ENCODE measurements at places on chromosomes 1 and 21.

DNA sequence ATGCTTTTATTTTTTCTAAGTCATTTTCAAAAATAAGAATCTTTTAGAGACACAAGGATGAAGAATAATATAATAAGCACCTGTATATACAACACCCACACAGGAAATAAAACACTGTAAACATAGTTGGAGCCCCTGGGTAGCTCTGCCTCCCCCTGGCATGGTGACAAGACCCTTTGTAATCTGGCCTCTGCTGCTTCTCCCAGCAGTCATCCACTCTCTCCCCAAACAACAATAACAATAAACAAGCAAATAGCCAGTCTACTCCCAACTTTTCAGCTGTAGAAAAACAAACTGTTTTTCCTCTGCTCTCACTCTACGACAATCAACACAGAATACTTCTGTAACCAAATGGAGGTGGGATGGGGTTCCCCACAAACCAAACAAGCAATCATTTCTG, 110.1 kb downstream of the CSMD2 start:
- H3K4me1 ChIP-seq = peaks cover 7% of the 10 kb centered on the region
- H3K27me3 ChIP-seq = no peaks in the 10 kb centered on the region
- no peak for DNase-seq

DNA sequence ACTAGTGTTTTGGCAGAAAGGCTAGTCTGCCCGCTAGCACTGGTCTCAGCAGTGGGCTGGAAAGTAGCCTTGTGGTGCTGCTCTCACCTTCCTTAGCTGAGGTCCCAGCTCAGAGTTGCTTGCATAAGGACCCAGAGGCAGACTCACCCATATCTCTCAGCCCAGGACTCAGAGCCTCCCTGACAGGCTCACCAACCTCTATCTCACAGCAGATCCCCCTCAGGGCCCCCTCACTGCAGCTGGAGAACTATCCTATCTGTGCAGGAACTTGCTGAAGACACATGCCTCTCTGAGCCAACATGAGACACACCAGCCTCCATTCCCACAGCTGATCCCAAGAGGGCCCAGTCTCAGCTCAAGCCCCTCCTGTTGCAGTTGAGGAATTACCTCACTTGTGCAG, 82.6 kb downstream of the IARS2 start:
- H3K27ac ChIP-seq = no peak overlapping the region
- no peak for DNase-seq
- H3K4me1 ChIP-seq = no peaks in the 10 kb centered on the region
- no peak overlapping the region for H3K4me3 ChIP-seq

DNA sequence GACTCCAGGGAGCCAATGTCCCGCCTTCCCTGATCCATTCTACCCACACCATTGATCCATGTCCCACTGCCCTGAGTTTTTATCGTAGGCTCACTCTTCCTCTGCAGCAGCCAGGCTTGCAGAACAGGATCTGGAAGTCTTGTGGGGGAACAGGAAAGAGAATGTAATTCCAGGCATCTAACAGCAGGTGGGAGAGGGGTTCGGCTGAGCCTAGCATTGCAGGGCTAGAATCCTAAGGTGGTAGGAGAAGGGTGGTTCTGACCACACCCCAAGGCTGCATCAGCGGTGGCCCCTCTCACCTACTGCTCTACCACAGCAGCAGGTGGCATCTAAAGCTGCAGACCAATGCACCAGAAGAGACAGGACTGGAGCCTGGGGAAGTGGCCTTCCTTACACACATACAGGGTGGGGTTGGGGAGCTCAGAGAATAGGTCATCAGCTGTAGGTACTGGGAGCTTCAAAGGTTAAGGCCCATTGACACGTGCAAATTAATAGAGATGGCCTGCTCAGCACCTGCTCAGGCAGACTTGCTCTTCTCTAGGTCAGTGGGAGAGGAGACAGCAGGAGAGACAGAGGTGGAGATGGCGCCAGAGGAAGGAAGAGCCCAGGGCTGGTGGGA, 20.5 kb downstream of the KNCN start:
- peaks cover 32% of the 10 kb centered on the region for H3K27me3 ChIP-seq
- no peaks in the 10 kb centered on the region for H3K36me3 ChIP-seq
- DNase-seq = no peak
- H3K4me3 ChIP-seq = no peak overlapping the region

DNA sequence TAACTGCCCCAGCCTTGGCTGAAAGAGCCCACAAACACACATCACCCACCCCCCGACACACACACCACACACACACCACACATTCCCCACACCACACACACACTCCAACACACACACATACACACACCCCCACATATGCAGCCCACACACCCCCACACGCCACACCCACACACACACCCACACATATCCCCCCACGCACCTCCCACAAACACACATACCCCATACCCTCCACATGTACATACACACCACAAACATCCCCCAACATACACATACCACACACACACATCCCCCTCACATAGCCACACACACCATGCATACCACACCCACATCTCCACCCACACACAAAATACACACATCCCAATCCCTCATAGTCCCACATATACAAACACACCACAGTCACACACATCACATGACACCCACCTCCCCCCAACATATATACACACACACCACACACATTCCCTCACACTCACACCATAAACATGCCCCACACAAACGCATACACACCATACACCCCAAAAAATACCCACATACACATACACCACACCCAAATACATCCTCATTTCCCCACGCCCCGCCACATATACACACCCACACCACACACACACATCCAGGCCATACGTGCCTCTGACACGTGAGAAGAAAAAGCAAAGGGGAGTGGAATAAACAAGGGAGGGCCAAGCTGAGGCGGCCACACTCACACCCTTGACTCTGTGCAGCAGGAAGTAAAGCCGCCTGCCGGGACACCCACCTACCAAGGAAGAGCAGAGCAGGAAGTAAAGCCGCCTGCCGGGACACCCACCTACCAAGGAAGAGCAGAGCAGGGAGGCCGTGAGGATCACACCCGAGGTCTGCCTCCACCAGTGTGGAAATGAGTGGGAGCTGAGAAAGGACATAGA, 53.7 kb downstream of the HSF2BP start:
- no peaks in the 10 kb centered on the region for H3K36me3 ChIP-seq

- no peak overlapping the region for H3K27ac ChIP-seq
- H3K4me1 ChIP-seq = peaks cover 31% of the 10 kb centered on the region
These were observed 414.6 kb downstream of the LMO4 start for GRCh38 chr1:87743256-87743655.

DNA sequence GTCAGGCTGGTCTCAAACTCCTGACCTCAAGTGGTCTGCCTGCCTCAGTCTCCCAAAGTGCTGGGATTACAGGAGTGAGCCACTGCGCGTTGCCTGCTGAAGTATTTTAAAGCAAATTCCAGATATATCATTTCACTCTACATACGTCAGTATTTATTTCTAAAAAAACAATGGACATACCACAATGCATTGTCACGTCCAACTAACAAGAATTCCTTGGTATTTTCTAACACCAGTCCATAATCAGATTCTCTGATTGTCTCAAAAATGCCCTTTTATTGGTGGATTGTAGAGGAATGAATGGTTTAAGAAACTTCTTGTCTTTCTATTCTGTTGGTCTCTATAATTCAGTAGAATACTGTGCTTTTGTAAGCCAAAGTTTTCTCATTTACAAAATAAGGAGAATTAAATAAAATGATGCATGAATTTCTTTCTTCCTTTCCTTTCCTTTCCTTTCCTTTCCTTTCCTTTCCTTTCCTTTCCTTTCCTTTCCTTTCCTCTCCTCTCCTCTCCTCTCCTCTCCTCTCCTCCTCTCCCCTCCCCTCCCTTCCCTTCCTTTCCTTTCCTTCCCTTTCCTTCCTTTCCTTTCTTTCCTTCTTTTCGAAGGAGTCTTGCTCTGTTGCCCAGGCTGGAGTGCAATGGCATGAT, 55.8 kb downstream of the VPS13D start:
- H3K27ac ChIP-seq = no peak overlapping the region
- H3K36me3 ChIP-seq = peaks cover 16% of the 10 kb centered on the region
- no peak for DNase-seq
- no peaks in the 10 kb centered on the region for H3K4me1 ChIP-seq
- H3K27me3 ChIP-seq = no peaks in the 10 kb centered on the region

GRCh38 chr1:192448026-192448578, 127.5 kb upstream of the RGS1 start:
- no peak overlapping the region for H3K4me3 ChIP-seq
- H3K36me3 ChIP-seq = no peaks in the 10 kb centered on the region
- DNase-seq = no peak
- H3K27ac ChIP-seq = no peak overlapping the region
- no peaks in the 10 kb centered on the region for H3K27me3 ChIP-seq

- DNase-seq = no peak
- no peak overlapping the region for H3K27ac ChIP-seq
- H3K4me3 ChIP-seq = no peak overlapping the region
- no peaks in the 10 kb centered on the region for H3K36me3 ChIP-seq
- H3K27me3 ChIP-seq = no peaks in the 10 kb centered on the region
- no peaks in the 10 kb centered on the region for H3K4me1 ChIP-seq
These were observed 3.9 kb upstream of the WDR64 start for GRCh38 chr1:241648159-241648558.

DNA sequence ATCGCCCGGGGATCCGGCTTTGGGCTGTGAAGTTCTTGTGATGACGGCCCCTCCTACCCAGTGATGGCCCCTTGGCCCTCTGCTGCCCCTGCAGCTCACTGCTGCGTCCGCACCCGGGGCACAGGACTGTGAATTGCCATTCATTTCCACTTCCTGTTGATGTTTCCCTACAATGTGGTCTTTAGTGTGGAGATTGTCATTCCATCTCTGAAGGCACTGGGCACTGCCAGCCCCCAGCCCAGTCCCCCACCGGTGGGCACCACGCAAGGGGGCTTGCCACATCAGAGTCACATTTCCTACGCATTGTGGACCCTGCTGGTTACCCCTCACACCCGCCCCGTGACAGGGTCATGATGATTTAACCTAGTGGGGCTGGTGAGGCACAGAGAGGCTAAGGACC, 2.5 kb upstream of the MX2 start:
- H3K4me1 ChIP-seq = peaks cover 22% of the 10 kb centered on the region
- no peak overlapping the region for H3K4me3 ChIP-seq
- H3K27me3 ChIP-seq = no peaks in the 10 kb centered on the region
- DNase-seq = no peak

- H3K27me3 ChIP-seq = no peaks in the 10 kb centered on the region
- H3K36me3 ChIP-seq = no peaks in the 10 kb centered on the region
- H3K4me3 ChIP-seq = no peak overlapping the region
- H3K4me1 ChIP-seq = no peaks in the 10 kb centered on the region
- H3K27ac ChIP-seq = no peak overlapping the region
These were observed 445.1 kb downstream of the SIPA1L2 start for GRCh38 chr1:232184561-232185530.

- H3K36me3 ChIP-seq = no peaks in the 10 kb centered on the region
- H3K27ac ChIP-seq = no peak overlapping the region
- DNase-seq = no peak
- H3K4me1 ChIP-seq = no peaks in the 10 kb centered on the region
- no peak overlapping the region for H3K4me3 ChIP-seq
These were observed 29.6 kb upstream of the CACHD1 start for GRCh38 chr1:64440183-64440826.

GRCh38 chr1:111192074-111192473, 8.4 kb downstream of the DENND2D start:
- peaks cover 6% of the 10 kb centered on the region for H3K36me3 ChIP-seq
- DNase-seq = no peak
- peaks cover 15% of the 10 kb centered on the region for H3K4me1 ChIP-seq
- no peak overlapping the region for H3K4me3 ChIP-seq
- no peak overlapping the region for H3K27ac ChIP-seq

DNA sequence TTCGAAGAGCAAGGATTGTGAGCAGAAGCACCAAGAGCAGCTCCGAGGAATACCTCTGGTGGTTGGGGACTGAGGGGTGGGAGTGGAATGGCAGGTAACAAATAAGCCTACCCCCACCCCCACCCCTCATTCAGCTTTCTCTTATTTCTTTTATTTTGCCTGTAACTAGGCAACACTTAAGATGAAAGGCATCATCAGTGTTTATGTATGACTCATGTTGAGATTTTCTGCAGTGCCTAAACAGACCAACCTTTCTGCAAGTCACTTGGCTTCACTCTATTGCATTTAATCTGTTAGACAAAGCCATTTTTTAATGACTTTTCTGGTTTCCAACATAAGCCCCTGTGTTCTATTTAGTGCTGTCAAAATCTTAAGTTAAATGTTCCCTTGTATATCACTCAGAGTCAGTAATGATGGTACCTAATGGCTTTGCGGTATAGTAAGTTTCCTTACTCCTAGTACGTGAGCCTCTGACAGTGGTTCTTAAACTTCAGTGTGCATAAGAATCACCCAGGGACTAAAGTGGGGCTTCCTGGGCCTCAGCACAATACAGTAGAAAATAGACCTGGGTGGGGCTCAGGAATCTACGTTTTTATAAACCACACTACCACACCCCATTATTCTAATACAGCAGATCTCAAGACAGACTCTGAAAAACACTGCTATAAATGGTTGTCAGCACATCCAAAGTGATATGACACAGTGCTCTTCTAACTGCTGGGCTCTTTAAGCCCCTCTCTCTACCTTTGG, 19.9 kb downstream of the CASQ2 start:
- peaks cover 41% of the 10 kb centered on the region for H3K4me1 ChIP-seq
- H3K36me3 ChIP-seq = no peaks in the 10 kb centered on the region
- no peak overlapping the region for H3K4me3 ChIP-seq
- DNase-seq = no peak
- H3K27me3 ChIP-seq = no peaks in the 10 kb centered on the region
- H3K27ac ChIP-seq = peak overlapping the region; percentile 78

DNA sequence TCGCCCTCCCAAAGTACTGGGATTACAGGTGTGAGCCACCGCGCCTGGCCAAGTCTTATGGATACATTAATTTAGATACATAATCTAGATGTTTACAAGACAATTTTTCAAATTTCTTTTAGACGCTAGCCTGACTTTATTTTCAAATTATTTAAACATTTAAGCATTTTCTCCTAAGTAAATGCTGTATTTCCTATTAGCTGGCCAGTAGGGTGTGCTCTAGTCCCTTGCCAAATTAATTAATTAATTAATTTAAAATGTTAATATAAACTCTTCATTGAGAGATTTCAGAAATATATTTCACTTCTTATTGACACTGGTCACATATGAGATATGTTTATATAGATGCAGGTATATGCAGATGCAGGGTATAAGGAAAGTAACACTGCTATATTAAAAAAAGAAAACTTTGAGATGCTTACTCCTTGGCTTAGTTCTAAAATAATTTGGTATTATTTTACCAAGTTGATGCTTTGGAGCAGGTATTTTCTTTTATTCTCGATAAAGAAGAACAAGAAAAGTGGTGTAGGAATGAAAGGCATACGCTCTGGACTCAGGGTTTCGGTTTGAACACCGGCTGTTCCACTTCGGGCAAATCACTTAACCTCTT, 5.2 kb upstream of the ERRFI1 start:
- no peak for DNase-seq
- H3K4me1 ChIP-seq = peaks cover 44% of the 10 kb centered on the region
- H3K36me3 ChIP-seq = no peaks in the 10 kb centered on the region
- H3K4me3 ChIP-seq = no peak overlapping the region
- H3K27me3 ChIP-seq = no peaks in the 10 kb centered on the region

DNA sequence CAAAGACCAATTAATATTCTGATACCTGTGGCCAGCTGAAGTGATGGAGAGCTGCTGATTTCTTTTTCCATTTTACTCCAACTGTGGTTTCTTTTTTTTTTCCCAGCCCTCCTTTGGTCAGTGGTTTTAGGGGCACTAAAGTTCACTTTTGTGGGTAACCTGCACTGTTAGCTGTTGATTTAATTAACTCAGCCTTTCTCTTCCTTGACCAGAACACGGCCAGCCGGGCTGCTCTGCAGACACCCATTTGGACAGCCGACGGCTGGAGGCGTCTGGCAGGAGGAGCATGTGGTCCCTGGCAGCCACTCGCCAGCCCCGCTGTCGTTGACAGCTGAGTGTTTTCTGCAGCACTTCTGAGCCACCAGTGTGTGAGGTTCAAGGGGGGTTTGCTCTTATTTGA, 136.2 kb upstream of the RUNX3 start:
- no peaks in the 10 kb centered on the region for H3K36me3 ChIP-seq
- H3K4me1 ChIP-seq = peaks cover 4% of the 10 kb centered on the region

Measured in sigmoid colon (tissue), 7 donors.